ENCODE measurements at places on chromosomes 6 and 20. TPM values are rescaled to one million over a fixed set of nuclear protein-coding genes. Genes with fewer than 3 reads are reported as not detected.

DNA sequence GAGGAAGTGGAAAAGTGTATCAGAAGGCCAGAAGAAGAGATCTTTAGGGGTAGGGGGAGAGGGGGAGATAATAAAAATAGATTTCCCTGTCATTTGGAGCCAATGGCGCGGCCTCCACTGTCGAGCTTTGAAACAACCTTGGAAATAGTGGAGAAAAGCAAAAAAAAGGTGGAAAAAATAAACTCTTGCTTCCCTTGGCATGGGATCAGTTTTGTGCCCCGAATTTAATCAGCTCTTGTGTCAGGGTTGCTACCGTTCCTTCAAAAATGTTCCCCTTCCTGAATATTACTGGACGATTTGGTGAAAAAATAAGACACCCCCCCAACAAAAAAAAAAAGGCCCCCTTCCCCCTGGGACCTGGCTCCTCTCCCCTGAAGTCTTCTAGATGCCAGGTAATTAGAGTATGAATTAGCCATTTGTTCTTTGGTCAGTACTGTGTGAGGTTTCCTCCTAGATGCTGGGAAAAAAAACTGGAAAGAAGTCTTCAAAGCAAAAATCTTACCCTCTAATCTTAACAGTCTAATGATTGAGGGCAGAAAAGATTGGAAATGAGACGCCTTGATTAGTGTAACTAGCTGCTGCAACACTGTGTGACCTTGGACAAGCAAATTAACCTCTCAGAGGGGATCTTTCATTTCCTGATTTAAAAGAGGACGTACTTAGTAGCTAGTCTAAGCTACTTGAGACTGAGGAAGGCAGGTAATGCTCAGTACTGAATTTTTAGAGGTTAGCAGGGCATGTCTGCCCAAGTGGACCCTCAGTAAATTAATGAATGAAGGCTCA lies 872 bp upstream of the RBM39 start:
- DNase-seq: no peak

SLC22A1 gene
- total RNA-seq: 0.80 TPM

- no peak for DNase-seq
Observed at GRCh38 chr20:14219801-14220461, 117.5 kb downstream of the FLRT3 start.

CLPSL2 gene
- total RNA-seq: not detected

ID1 gene
- 514 TPM for total RNA-seq

DEK gene
- 74.1 TPM for total RNA-seq

GRCh38 chr6:498795-499231 lies 107.3 kb downstream of the IRF4 start:
- DNase-seq: no peak

- no peak for DNase-seq
Observed at GRCh38 chr6:1621070-1621701, 11.5 kb downstream of the FOXC1 start.

DNA sequence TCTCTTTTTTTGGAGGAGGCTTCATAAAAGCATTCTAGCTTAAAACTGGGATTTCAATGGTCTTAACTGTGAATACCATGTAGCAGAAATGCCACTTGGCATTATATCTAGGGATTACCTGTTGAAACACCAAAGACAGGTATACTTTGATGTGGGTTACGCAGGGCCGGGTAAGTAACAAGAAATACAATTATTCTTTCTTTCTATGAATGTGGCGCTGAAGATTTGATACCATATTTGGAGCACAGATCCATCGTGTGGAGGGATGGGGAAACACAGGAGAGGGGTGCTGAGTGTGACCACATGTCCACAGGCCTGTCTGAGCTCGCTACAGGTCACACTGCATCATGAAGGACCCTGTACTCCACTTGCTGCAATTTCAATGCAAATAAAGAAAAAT lies 257.8 kb downstream of the GMPR start:
- DNase-seq: no peak

FILIP1 gene
- 2.1 TPM for total RNA-seq

- no peak for DNase-seq
Observed at GRCh38 chr6:35596448-35597442, 84.0 kb upstream of the TULP1 start.

- no peak for DNase-seq
Observed at GRCh38 chr6:15909290-15910070, 219.4 kb upstream of the MYLIP start.

FAM162B gene
- 5.9 TPM for total RNA-seq

GGTLC1 gene
- total RNA-seq: not detected

AHCY gene
- total RNA-seq: 170 TPM

ECT2L gene
- 0.41 TPM for total RNA-seq

DNA sequence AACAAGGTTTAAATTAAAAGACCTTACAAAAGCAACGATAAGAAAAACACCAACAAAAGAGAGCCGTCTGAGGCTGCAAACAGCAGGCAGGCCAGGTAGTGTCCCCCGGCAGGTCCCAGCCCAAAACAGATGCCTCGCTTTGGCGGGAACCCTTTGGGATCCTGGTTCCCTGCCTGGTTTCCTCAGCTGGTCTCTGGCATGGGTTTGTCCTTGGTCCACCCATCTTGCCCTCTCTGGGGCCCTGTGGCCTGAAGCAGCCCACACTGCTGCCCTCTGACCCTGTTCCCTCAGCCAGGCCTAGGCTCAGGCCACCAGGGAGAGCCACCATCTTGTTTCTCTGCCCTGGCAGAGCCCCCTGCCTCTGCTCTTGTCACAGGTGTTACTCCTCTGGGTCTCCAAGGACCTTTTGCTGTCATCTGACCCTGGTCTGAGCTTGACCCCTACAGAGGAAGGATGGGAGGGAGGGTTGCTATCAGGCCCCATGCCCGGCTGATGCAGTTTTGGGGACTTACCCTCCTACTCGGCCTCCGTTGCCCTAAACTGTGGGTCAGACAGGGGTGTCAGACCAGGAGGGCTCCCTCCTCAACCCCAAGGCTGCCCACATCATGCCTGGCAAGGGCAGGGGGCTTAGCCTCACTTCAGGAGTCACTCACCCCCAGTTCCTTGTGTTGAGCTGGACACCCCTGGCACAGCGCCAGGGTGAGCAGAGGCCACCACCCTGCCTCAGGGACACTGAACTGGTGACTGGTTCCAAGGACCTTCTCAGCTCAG lies 30.6 kb upstream of the GRM4 start:
- no peak for DNase-seq

TSBP1 gene
- total RNA-seq: 0.45 TPM

DNAH8 gene
- total RNA-seq: 3.6 TPM

BHLHE23 gene
- total RNA-seq: not detected

DNA sequence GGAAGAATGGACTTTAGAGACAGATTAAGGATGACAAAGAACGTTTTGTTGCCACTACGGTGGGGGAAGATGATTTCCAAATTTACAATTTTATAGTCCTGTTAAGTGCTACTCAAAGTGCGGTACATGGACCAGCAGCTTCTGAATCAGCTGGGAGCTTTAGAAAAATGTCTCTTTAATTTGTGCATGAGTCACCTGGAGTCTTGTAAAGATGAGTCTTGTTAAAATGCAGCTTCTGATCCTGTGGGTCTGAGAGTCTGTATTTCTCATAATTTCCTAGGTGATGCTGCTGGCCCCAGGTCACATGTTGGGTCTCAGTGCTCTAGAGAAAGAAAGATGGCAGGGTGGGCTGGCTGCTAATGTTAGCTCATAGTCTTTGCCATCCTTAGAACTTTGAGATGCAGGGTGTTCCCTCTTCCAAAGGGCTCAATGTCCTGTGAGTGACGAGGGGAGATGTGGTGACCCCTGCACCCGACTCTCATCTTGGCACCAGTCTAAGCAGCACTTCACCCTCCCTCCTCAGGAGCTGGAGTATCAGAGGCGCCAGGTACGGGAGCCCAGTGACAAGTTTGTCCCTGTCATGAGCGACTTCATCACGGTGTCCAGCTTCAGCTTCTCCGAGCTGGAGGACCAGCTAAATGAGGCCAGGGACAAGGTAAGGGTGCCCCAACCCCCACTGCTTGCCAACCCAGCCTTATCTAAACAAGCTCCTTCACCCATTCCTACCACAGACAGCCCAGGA lies 34.5 kb downstream of the MOCS1 start:
- DNase-seq: no peak

TP53TG5 gene
- total RNA-seq: 0.51 TPM

ALDH5A1 gene
- total RNA-seq: 11.1 TPM

Measured in prostate gland (tissue), 2 donors.